Osteocyte (in vitro differentiated cells): ENCODE measurements at places on chromosomes 2 and 18.

- peaks cover 7% of the 10 kb centered on the region for H3K4me1 ChIP-seq
- H3K36me3 ChIP-seq = peaks cover 7% of the 10 kb centered on the region
- H3K4me3 ChIP-seq = no peak overlapping the region
- no peak for DNase-seq
- H3K27me3 ChIP-seq = no peaks in the 10 kb centered on the region
These were observed 22.1 kb upstream of the EVA1A start for GRCh38 chr2:75582840-75583239.

GRCh38 chr2:176084611-176085119 is 903 bp upstream of the EVX2 start:
- H3K27ac ChIP-seq = no peak overlapping the region
- no peak for DNase-seq
- H3K27me3 ChIP-seq = peaks cover 87% of the 10 kb centered on the region
- no peaks in the 10 kb centered on the region for H3K36me3 ChIP-seq
- no peak overlapping the region for H3K4me3 ChIP-seq

GRCh38 chr2:71562518-71562917 is 109.2 kb downstream of the DYSF start:
- H3K27me3 ChIP-seq = no peaks in the 10 kb centered on the region
- H3K4me3 ChIP-seq = no peak overlapping the region
- H3K36me3 ChIP-seq = peaks cover 2% of the 10 kb centered on the region
- DNase-seq = no peak
- H3K4me1 ChIP-seq = peaks cover 26% of the 10 kb centered on the region

DNA sequence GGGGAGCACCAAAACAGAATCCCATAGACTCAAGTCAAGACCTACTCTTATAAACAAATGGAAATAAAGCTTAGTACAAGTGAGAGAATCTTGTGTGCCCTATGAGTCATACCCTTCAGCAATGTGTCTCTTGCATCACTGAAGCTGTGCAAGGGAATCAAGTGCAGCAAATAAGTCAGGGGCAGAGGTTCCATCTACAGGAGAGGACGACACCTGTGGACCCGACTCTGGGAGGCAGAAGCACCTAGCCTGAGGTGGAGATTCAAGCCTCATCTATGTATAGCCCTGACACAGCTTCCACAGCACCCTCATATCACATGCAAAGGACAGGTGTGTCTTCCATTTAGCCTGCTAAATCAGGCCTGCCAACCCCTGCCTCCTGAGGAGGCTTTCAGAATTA is 298.2 kb downstream of the CNTNAP5 start:
- H3K4me3 ChIP-seq = no peak overlapping the region
- H3K27ac ChIP-seq = no peak overlapping the region
- H3K27me3 ChIP-seq = no peaks in the 10 kb centered on the region
